ENCODE measurements at places on chromosomes 7 and 10.

GRCh38 chr10:47130491-47130890 is 169.5 kb upstream of the GDF10 start:
- no peak for DNase-seq

DNA sequence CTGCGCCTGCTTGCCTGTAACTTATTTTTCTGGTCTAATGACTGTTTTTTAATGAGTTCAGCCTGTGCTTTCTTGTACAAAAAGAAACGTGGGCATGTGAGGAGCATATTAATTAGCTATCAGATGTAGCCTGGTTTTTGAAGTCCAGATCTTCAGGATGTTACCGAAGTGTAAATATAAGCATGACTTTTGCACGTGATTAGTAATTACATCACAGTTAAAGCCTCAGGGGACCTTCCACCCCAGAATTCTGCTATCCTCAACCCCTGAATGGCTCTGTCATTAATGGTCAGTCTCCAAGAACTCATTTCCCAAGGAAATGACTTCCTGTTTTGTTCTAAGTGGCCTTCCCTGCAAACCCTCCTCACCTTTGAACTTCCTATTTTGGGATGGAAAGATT is 2.1 kb upstream of the PRXL2A start:
- DNase-seq: no peak

DNA sequence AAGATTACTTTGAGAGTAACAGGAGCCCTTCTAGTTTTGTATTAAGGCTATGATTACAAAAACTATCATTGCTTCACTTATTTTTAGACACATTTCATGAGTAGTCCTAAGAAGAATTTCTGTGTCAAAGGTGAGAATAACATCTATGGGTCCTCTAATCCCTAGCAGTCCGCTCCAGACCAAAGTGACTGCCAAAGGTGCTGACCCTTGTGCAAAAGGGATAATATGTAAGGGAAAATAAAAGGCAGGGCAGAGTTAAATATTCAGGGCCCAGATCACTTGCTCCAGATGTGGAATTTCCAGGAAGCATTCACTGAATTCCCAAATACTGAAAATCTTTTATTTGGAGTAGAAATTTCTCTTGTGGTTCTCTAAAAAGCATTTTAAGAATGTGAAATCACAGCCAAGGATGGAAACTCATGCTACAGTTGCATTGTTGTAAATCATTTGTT is 29.3 kb downstream of the RHOBTB1 start:
- no peak for DNase-seq

GRCh38 chr7:16298221-16298620 is 123.1 kb downstream of the CRPPA start:
- no peak for DNase-seq

Data from stimulated activated CD4-positive, alpha-beta T cell treated with anti-CD3 and anti-CD28 coated beads, Interleukin-1b, Interleukin-23, amount 100 ng/mL, for 1 hour (primary cell).